ENCODE measurements at places on chromosomes 2 and 18.

DNA sequence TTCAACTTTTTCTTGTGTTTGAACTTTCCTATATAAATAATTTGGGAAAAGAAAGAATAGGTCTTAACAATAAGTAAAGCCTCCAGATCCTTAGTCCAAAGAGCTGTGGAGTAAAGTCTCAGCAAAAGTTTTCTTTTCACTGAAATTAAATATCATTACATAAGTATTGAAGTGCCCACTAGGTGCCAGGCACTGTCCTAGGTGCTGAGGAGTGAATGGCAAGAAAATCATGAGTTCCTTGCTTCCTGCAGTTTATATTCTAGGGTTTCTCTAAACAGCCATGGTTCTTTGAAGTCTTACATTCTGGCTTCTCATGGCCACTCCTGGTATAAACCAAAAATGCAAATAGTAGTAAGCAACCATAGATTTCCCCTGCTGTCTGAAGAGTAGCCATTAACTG, 59.7 kb downstream of the SPP2 start:
- no peak for DNase-seq

DNA sequence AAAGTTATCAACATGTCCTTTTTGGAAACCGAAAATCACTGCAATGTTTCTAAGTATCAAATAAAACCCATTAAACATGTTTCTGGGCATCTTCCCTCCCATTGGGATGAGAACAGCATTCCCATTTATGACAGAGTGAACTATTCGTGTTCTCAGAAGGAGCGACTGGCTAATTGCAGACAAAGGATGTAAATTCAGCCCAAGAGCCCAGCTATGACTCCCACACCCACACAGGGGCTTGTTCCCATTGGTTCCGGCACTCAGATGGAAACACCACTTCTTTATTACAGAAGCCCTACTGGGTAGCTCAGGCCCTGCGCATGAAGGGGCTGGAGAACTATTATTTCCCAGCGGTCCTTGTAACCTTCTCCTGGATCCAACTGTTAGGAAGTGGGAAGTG, 16.6 kb upstream of the NPAS2 start:
- no peak for DNase-seq

- DNase-seq, result peak; percentile 84
These were observed 9.8 kb upstream of the ZNF397 start for GRCh38 chr18:35231052-35231451.

DNA sequence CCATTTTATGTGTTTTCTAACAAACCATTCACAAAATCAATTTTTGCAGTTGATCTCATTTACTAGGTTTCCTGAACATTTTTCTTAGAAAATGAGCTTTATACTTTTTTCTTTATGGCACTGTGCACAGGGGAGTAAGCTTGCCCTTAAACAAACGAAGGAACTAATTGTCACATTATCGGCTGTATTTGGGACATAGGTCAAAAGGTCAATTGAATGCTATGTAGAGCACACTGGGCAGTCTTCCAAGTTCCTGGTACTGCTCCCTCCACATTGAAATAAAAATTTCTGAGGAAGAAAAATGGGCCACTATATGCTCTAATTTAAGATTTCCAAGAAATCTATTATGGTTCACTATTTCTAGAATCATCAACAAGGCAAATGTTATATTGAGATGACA, 93.6 kb upstream of the TMEFF2 start:
- DNase-seq, result no peak

DNA sequence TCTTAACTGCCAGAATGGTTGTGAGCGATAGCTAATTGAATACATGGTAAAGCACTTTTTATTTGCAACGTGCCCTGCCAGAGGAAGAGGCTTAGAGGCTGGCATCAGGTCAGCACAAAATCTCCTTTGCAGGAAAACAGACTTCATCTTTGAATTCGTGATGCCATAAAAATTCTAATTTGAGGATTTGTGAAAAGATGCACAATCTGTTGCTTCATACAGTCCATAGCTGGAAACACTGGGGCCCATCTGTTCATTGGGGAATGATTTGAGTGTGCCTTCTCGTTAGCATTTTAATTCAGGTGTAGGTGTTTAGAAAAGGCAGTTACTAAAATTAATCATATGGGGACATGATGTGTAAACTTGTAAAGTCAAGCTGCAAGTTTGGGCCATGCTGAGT, 876.0 kb downstream of the SLC4A3 start:
- DNase-seq, result no peak

- no peak for DNase-seq
These were observed 27.2 kb upstream of the FRZB start for GRCh38 chr2:182893666-182894065.

DNA sequence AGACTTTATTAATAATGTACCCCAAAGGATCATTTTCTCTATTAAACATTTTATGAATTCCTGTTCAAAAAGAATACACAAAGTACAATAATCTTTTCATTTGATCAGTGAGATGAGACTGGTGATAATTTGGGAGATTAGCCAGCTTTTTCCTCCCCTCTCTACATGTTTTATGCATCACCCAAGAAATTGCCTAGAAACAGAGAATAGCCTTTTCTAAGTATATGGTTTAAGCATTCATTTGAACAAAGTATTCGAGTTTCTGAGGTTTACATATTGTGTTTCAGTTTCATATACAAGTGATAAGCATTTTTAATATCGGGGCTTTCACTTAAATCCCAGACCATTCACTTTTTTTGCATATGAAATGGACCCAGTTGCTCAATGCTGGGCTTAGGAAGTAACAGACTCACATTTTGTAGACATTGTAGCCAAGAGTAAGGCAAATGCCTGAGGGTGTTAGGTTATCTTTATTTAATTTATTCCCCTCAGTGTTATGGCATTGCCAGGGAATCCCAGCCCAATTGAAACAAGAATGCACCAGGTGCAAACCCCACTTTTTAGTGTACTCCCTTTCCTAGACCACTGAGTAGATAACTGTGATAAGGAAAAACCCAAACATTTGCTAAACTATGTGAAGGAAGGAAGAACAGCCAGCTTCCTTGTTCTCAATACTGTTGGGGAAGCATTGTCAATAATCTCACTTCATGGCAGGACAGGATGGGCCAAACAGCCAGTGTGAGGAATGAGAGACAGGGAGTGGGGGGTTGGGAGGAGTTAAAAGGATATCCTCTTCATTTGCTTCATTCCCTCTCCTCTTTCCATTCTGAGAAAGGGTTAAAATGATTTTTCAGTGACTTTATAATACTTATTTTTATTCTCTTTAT, 3.5 kb downstream of the CPO start:
- no peak for DNase-seq

DNA sequence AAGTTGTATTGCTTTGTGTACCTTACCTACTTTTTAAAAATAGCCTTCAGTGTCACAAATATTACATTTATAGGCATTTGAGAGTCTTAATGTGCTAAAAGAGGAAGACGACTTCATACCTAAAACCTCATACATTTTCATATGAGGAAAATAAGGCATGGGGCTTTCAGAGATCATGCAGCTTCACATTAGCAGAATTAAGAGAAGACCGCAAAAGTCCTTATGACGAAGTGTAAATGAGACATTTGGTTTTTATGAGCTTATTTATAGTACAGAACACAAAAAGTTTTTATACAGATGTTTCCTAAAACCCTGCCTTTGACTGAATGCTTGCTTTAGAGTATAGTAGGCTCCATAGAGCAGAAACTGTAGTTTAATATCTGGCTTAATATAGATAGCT, 10.1 kb upstream of the CCDC138 start:
- no peak for DNase-seq

DNA sequence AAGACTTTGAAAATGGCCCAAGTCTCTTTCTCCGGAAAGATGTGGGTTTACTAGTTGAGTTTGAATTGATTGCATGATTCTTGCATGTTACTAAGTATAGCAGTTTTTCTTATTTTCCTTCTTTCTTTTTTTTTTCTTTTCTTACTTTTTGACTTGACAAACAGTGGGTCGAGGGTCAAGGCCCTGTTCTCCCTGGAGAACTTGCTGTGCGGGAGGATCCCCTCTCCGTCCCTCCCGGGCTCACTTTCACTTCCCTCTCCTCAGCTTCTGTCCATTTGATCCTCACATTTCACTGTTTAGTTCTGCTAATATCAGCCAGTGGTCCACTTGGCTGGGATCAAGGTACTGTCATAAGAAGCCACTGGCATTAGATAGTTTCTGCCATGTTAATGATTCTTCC, 767.4 kb downstream of the TDRD15 start:
- DNase-seq, result no peak

- no peak for DNase-seq
These were observed 11.8 kb downstream of the CRACDL start for GRCh38 chr2:98924038-98924830.

DNA sequence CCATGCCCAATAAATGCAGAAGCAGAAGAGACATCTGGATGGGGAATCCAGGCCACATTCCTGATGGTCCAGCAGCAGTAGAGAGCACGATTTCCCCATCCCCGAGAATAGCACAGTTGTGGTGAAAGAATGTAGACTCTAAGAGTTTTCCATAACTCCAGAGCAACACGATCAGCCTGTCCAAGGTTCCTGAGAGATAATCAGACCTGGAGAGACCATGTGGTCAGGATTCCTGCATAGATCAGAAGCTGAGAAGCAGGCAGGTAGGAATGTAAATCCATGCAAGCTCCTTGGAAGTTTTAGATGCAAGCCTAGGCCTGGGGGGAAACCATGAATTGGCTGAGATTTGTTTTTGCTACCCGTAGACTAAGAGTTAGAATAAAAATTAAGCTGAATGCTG, 34.2 kb upstream of the PTPRM start:
- DNase-seq, result no peak

All from RKO (cell line).